A172 (cell line): ENCODE measurements at places on chromosomes 7 and 10. TPM values are rescaled to one million over a fixed set of nuclear protein-coding genes. Genes with fewer than 3 reads are reported as not detected.

The NRCAM gene
- 0.16 and 0.86 TPM in 2 replicates for total RNA-seq

The UCMA gene
- not detected in 2 replicates for total RNA-seq

The OR9A2 gene
- not detected in 2 replicates for total RNA-seq

The KCNH2 gene
- 1.7 and 3.5 TPM in 2 replicates for total RNA-seq

The ANKRD1 gene
- 705 and 1,018 TPM in 2 replicates for total RNA-seq

The CPEB3 gene
- 0.28 and 0.69 TPM in 2 replicates for total RNA-seq

The NAT16 gene
- 0.93 TPM in 1 of 2 replicates, not detected in the other for total RNA-seq

The FAM221A gene
- total RNA-seq = 14.2 and 16.6 TPM in 2 replicates

The SHH gene
- total RNA-seq = 0.03 and 0.12 TPM in 2 replicates

The LIPF gene
- total RNA-seq = not detected in 2 replicates

The CDC14C gene
- 0.09 TPM in 1 of 2 replicates, not detected in the other for total RNA-seq

The GSTO2 gene
- total RNA-seq = 0.38 and 5.2 TPM in 2 replicates

The RNF133 gene
- total RNA-seq = 0.17 TPM in 1 of 2 replicates, not detected in the other

The GRK5 gene
- total RNA-seq = 12.2 and 13.0 TPM in 2 replicates

The HOXA6 gene
- total RNA-seq = 0.48 TPM in 1 of 2 replicates, not detected in the other

The ACADSB gene
- 5.4 and 5.9 TPM in 2 replicates for total RNA-seq

The NKX1-2 gene
- 0.22 TPM in 1 of 2 replicates, not detected in the other for total RNA-seq

The GJD4 gene
- total RNA-seq = not detected in 2 replicates

The SYNPO2L gene
- total RNA-seq = 0.14 TPM in 1 of 2 replicates, not detected in the other

The OLAH gene
- not detected in 2 replicates for total RNA-seq

The GPR15LG gene
- not detected in 2 replicates for total RNA-seq

The PDE1C gene
- total RNA-seq = 133 and 140 TPM in 2 replicates

The PRRT4 gene
- total RNA-seq = 0.10 and 1.6 TPM in 2 replicates

The OR6B1 gene
- not detected in 2 replicates for total RNA-seq

The H2BK1 gene
- total RNA-seq = not detected in 2 replicates

The PHTF2 gene
- 95.4 and 108 TPM in 2 replicates for total RNA-seq

The ICA1 gene
- total RNA-seq = 6.5 and 10.4 TPM in 2 replicates

The GRIFIN gene
- total RNA-seq = not detected in 2 replicates

The WNT2 gene
- not detected in 2 replicates for total RNA-seq

The CCAR1 gene
- total RNA-seq = 43.1 and 62.3 TPM in 2 replicates

The TACC2 gene
- total RNA-seq = 4.4 and 8.5 TPM in 2 replicates

The COL17A1 gene
- 0.79 and 2.4 TPM in 2 replicates for total RNA-seq

The ACBD7 gene
- 3.7 and 9.3 TPM in 2 replicates for total RNA-seq
